ENCODE measurements at places on chromosomes 5 and 9.

GRCh38 chr5:130321931-130322330 is 417.7 kb downstream of the CHSY3 start:
- no peak for DNase-seq

DNA sequence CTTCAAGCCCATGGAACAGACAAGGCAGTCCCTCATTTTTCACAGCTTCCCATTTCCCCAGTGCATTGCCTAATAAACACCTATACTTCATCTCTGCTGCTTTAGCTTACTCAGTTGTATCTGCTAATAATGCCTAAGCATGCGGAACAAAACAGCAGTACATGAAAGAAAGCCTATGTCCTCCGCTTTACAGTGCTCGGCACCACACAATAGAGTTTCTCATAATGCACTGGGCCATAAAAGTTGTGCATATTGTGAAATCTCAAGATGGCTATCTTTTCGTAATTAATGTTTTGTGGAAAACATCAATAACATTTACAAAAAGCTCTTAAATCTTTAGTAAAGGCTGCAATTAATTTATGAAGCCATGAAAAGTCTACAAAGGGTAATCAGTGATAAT is 69.3 kb downstream of the DENND1A start:
- no peak for DNase-seq

DNA sequence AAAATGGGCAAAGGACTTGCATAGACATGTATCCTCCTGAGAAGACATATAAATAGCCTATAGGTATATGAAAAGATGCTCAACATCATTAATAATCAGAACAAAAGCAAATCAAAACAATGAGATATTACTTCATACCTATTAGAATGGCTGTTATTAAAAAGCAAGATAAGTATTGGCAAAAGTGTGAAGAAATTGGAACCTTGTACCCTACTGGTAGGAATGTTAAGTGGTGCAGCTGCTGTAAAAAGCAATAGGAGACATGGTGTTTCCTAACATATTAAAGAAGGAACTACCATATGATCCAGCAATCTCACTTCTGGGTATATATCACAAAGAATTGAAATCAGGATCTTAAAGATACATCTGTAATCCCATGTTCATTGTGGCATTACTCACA is 69.8 kb upstream of the PRR16 start:
- DNase-seq = no peak

DNA sequence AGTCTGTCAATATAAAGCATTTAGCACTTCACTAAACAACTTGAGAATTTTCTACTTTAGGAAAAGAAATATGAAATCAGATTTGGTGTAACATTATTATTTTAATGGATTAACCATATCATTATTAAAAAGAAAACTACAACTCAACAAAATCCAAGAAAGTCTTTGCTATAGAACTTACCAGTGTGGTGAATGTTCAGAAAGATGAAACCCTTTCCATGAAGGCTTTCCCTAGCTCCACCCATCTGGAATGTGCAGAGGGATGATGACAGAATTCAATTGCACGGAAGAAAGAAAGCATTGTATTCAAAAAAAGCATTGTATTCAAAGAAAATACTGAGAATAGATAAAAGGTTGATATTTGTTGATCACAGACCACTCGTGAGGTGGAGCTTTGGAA is 328.6 kb upstream of the NUDT12 start:
- no peak for DNase-seq

- DNase-seq = no peak
Measured at GRCh38 chr5:103461243-103461642, 101.3 kb downstream of the NUDT12 start.

DNA sequence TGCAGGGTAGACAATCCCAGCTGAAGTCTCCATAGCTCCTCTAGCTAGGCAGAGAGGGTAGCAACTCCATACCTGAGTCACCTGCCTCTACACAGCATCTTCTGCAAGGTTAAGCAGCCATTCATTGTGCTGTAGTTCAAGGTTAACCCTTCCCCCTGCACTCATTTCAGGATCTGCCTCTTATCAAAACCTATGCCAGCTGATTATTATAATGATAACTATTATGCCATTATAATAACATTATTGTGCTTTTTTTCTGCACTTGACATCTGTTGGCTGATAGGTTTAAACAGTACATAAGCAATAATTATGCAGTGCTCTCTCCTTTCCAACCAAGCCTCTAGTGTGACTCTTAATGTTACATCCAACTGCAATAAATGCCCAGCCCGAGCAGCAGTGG is 17.3 kb downstream of the SIL1 start:
- no peak for DNase-seq

DNA sequence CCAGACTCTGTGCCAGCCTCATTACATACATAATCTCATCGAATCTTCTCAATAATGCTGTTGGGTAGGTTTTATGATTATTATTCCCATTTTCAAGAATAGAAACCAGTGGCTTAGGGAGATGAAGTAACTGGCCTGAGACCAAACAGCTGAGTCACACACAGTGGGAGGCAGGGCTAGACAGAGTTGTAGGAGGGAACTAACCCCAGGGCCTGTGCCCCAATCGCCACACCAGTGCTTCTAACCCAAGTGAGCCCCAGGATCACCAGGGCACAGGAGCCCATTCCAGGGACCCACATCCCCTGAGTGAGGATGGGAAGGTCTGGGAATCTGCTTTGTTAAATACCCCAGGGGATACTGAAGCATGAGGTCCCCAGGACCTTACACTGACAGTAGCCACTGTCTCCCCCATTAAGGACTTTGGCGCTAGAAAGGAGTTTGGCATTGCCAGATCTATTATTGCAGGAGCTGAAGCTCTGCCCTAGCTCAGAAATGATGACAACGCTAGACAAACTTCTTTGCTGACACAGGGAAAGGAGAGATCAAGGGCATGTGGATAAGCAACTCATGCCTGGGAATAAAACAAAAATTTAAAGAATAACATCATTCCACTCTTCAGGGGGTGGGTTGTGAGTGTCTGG is 63.8 kb upstream of the PPARGC1B start:
- no peak for DNase-seq

DNA sequence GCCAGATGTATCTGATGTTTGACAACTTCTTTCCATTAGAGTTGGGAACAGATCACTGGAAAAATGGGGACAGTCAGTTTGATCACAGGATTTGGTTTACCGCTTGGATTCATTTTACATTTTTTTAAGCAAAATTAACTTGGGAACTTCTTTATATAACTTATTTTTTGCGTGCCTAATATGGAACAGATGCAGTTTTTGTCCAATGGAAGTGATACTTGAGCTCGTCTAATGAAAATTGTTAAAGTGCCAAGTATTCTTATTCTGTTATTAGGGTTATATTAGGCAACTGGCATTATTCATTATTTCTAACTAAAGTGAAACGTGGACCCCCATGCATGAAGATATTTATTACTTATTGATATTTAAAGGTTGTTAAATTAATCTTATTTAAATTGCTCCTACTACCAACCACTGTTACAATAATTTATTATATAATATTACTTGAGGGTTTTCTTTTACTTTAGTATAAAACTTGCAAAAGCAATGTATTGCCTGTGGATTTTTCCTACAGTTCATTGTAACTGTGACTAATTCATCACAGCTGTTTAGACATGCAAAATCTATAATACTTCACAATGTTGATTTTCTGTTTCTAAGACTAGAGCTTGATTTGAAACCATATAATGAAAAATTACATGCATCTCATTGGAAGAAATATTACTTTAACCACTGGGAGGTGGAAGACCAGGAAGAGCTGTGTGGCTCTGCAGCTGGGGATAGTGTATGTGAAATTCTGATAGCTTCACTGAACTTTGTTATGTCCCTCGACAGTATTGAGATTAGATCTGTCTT is 787.3 kb upstream of the WWC1 start:
- no peak for DNase-seq

GRCh38 chr5:169303119-169303515 is 2.2 kb upstream of the SLIT3 start:
- DNase-seq = no peak

- no peak for DNase-seq
Measured at GRCh38 chr9:81096625-81097024, 592.7 kb downstream of the TLE1 start.

DNA sequence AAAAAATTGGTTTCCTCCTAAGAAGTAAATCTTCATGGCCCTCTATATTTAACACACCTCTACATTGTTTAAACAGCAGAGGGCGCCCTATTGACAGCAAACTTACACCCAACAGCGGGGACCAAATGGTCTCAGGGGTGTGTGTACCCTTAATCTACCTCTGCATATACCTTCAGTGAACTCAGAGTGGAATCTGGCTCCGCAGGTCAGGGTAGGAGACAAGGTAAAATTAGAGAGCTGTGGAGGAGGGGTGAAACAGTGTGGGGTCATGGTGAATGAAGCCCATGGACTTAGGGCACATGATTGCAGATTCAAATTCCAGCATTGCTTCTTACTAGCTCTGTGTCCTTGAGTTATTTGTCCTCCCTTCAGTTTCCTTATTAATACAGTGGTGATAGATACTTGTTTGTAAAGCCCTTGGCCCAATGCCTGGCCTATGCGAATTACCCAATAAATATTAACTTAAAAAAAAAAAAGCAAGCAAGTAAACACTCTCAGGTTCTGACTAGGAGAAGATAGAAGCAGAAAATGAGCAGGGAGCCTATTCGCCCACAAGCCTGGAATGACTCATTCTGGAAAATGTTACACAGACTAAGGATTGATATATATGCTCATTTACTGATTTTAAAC is 122.9 kb downstream of the CAVIN4 start:
- peak; percentile 1 for DNase-seq

- no peak for DNase-seq
Measured at GRCh38 chr9:13369431-13369830, 89.9 kb upstream of the MPDZ start.

- DNase-seq = no peak
Measured at GRCh38 chr5:7185742-7186141, 210.2 kb upstream of the ADCY2 start.

GRCh38 chr9:111897601-111898137 is 1.1 kb downstream of the UGCG start:
- DNase-seq = no peak

- DNase-seq = no peak
Measured at GRCh38 chr5:136032564-136032963, 3.8 kb downstream of the TGFBI start.

- peak; percentile 47 for DNase-seq
Measured at GRCh38 chr9:113650207-113651131, 186.9 kb downstream of the RGS3 start.

DNA sequence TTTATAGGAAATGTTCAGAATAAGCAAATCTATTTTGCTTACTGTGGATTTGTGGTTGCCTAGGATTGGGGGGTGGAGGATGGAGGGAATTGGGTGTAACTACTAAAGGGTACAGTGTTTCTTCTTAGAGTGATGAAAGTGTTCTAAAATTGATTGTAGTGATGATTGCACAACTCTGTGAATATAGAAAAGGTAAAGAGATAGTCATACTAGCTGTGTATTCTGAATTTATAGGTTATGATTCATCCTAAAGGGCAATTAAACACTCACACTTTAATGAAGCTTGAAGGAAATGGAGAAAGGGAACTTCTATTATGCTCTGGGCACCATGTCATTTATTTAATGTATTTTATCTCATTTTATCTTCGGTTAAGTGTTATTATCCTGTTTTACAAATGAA is 9.9 kb downstream of the TXNDC8 start:
- DNase-seq = no peak

GRCh38 chr5:135106610-135107471 is 72.8 kb upstream of the PITX1 start:
- no peak for DNase-seq

GRCh38 chr5:136016945-136017530 is 11.8 kb upstream of the TGFBI start:
- no peak for DNase-seq

DNA sequence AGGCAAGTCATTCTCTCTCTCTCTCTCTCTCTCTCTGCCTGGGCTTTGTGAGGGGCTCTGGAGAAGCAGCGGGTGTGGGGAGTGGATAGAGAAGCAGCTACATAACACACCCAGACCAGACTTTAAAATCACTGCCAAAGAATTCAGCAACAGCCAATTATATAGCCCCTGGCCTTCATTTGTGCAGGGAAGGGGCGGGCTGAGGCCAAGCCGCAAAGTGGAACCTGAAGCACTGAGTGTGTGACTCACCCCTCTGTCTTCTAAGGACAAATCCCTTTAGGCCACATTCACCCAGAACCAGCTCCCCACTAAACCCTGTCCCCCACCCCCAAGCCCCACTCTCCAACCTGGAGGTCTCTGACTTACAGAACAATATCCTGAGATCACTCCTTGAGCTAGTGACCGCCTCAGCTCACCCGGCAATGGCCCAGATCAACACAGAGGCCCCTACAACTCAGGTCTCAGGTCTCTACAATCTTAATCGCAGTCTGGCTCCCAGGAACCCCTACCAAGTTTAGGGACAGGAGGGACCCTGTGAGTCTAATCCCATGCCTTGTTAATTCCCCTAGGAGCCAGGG is 6.0 kb downstream of the B4GALT1 start:
- no peak for DNase-seq

DNA sequence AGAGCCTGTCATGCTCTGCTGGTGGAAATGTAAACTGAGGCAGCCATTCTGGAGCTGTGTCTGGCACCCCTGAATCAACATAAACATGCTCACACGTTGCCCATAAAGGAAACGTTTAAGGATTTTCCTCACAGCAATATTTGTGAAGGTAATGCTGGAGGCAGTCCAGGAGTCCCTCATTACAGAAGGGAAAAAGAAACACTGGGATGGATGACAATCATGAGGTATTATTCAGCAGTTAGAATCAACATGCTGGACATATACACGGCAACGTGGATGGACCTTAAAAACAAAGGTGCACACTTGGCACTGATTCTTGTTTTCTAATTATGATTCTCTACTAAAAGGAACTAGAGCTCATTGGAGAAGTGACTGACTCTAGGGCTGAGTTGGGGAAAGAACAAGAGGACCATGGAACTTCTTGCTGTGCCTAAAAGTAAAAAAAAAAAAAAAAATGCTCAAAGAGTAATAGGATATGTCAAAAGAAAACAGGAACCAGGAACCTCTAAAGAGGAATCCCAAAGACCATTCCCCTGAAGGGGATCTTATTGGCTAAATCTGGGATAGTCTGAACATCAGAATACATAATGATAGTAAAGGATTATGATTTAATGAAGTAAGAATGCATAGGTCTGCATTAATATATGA is 18.6 kb downstream of the B4GALT1 start:
- DNase-seq = no peak

GRCh38 chr9:131096269-131097125 is at the start of gene AIF1L:
AIF1L (plus strand) TSS chr9:131096531; CDS start chr9:131096630, 99 bp downstream.
- DNase-seq = peak; percentile 94

DNA sequence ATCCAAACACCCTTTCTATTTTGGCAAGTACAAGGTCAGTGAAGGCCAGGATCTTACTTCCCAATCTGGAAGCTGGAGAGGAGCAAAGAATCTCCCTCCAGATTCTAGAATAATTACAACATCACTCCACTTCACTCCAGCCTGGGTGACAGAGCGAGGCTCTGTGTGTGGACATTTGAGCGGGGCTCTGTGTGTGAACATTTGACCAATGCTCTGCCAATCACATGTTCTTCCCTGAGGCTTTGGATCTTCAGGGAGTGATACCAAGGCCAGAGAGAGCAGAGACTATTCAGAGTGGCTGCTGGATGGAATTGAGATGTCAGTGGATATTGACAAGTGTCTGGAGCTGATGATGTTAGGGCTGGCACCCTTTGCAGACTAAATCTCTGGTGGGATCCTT is 24.7 kb upstream of the ANKRD34B start:
- no peak for DNase-seq
